Substantia nigra (tissue), 51 donors: ENCODE measurements at places on chromosomes 1 and 21.

GRCh38 chr1:166858726-166859419, 17.2 kb downstream of the TADA1 start:
- peak; percentile 28 for DNase-seq

DNA sequence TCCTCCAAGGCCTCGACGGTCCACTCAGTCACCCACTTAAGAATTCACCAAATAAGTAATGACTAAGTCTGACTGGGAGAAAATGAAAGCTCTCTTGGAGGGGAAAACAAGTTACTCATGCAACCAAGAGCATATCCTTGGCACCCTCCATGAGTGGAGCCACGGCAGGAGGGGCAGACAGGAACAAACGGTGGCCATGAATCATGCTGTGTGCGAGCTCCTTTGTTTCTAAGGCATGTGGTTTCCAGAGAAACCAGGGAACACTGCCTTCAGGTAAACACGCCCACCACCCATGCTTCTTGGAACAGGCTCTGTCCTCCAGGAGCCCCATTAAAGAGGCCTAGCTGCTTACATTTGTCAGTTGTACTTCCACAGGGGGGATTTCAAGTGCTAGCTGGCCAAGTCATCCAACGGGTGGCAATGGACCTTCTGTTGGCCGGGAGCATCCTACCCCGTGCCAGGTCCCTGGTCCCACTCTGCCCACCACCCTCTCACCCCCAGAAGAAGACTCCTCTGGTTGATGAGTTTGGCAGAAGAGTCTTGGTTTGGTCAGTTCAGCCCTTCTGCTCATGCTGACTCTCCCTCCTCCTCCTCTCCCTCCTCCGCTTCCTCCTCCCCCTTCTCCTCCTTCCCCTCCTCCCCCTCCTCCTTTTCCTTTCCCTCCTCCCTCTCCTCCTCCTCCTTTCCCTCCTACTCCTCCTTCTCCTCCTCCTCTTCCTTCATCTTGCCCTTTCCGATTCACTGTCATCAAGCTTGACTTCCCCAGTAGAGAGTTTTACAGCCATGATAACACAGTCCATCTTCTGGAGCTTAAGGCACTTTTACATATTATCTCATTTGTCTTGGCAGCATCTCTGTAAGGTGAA, 107.6 kb downstream of the CCDC185 start:
- DNase-seq: no peak

- DNase-seq: no peak
Measured at GRCh38 chr1:161085165-161085564, 4.2 kb downstream of the NECTIN4 start.

DNA sequence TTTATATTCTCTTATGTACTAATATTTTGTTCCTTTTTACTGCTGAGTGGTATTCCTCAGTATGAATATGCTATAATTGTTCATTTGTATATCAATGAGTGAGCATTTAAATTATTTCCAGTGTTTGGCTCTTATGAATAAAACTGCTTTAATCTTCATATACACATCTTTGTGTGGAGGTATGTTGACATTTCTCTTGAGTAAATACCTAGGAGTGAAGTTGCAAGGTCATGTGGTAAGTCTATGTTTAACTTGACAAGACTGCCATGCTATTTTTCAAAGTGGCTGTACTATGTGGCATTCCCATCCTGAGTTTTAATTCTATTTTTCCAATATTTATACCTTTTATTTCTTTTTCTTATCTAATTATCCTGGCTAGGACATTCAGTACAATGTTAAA, 124.2 kb downstream of the ADSS2 start:
- DNase-seq: no peak

DNA sequence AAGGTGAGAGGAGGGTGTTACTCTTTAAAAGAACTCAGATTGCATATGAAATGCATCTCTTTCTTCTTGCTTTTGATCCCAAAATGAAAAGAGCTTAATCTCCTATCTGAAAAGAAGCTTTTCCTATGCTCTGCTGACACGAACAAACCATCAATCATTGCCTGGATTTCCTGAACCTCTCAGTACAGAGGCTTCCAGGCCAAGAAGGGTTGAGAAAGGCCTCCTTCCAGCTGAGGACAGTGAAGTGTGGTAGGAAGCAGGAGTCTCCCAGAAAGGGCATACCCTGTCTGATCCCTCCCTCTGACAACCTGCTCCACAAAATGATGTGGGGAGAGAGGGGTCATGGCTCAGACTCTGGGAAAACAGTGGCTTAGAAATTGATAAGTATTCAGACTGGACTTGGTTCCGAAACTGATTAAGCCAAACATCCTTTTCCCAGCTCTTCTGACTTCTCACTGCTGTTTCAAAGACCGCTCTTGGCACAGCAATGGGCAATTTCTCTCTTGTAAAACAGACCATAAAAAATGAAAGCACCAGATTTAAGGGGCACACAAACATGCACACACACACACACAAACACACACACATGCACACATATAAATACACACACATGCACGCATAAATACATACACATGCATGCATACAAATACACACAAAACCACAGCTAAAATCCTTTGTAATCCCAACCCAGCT, 310.3 kb downstream of the SIPA1L2 start:
- no peak for DNase-seq

DNA sequence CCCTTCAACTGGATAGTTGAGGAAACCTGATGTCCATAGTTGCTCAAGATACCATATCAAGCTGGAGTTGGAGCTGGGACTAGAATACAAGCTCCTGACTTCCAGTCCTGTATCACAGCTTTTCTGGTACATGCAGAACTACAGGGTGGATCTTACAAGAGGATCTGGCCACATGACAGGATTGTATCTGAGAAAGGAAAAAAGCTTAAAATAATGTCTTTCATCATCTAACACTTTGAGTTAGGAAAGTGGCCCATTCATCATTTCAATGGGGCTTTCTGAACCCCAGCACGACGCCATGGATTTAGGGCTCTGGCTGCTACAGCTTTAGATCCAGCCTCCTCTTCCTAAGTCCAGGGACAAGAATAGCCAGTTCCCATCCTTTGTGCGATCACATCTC, 46.9 kb downstream of the RASSF5 start:
- DNase-seq: no peak

DNA sequence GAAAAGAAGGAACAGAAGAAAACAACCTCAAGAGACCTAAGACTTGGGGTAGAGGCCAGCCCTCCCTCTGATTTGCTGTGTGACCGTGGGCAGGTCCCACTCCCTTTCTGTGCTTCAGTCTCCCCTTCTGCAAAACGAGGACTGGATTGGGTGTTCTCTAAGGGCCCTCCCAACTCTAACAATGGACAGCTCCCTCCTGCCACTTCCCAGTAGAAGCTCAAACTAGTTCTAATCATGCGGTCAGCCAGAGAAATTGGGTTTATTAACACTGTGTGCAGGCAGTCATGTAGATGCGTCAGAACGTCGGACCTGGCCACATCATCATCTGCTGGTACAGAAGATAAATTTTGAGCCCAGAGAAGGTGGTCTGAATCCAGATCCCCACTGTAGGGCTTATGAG, 1.6 kb upstream of the PADI4 start:
- DNase-seq: no peak

DNA sequence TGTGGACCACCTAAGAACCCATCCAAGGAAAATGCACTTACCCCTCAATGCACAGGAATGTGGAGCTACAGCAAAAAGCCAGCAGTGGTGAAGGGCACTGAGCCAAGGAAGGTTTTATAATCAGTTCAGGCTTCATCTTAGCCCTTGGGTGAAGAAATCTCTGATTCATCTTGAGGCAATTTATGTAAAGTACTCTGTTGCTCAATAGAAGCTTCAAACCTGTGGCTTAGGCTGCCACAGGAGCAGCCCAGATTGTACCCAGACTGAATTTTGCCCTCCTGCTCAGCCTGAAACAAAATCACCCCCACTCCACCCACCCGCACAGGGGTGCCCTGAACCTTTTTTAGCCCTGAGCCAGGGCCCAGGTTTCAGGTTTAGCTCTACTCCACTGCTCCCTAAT, at the start of gene S100A12:
Gene S100A12, minus strand, starts transcription at position 111 of the 400 bp plus-strand sequence. CDS start 1,029 bp downstream, outside the sequence.
- DNase-seq: no peak

DNA sequence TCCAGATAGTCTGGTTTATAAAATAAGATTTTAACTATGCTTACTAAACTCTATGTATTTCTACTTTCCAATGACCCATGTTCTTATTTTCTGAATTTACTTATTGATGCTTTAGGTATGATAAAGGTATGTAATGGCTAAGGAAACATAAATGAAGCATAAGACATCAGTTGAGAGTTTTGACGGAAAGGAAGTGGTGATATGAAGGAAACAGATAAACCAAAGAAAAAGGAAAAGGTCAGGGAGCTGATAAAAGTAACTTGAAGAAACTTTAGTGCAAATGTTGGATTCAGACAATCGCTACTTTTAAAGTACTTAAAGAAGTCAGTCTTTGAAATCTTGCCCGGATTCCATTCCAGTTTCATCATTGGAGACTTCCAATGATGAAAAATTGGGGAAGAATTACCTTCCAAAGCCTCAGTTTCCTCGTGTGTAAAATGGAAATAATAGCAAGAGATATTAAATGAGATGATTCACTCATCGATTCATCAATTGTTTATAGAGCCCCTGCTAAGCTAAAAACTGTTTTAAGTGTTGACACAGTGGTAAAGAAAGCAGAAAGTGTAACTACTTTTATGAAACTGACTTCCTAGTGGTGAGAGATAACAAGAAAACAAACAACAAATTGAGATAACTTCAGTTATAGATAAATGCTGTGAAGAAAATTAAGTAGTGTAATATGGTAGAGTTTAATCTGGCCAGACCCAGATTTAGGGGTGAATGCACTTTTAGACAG, 10.6 kb downstream of the PTPRC start:
- no peak for DNase-seq

- DNase-seq: no peak
Measured at GRCh38 chr21:30487336-30487735, at the start of gene KRTAP19-2. Gene KRTAP19-2, minus strand, starts transcription at chr21:30487436. Its CDS starts 88 bp downstream, at chr21:30487348.

GRCh38 chr1:56526571-56527174, 52.7 kb downstream of the PLPP3 start:
- no peak for DNase-seq

DNA sequence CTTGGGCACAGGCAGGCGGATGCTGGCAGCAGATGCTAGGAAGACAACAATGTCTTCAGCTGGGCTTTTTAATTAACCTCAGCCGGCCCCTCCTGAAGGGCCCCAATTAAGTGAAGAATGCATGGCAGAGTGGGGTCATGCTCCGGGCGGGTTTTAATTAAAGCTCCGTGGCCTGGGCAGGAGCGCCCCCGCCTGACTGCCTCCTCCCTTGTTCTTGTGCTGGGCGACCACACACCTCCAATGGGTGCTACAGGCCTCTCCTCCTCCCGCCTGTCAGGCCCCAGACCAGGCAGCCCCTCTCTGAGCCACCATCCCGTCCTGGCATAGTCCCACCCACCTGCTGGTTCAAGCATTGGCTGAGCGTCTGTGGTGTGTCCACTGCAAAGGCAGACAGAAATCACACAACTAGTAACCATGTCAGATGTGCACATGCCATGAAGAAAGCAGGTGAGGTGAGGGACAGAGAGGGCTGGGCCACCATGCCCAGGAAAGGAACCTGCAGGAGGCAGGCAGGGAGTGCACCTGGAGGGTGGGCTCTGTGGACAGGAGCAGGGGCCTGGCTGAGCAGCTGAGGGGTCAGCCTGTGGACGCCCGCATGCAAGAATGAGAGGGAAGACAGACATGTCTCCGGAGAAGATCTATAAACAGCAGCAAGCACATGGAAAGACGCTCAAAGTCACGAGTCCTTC, 8.5 kb upstream of the ARF1 start:
- DNase-seq: no peak

DNA sequence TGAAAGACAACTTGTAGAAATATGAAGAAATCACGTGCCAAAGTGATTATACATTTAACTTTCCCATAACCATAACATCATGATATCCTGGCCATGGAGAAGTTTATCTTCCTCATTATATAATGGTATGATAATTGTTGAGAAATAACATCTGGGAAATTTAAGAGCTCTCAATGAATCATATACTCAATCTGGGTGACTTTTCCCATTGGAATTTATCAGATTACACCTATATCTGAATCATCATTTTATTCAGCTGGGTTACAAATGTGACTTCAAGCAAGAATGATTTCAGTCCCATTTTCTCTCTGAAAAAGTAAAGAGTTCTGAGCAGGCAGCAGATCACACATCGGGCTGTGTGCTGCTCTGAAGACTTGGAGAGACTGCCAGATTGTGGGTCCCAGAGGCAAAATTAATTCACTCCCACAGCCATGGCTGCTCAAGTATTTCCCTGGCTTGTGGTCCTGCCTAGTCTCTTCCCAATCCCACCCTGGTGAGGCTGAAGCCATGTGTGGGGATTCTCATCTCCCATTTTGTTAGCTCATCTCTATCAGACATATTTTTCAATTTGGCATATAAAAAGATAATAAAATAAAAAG, 278.0 kb downstream of the MRPL39 start:
- DNase-seq: no peak

DNA sequence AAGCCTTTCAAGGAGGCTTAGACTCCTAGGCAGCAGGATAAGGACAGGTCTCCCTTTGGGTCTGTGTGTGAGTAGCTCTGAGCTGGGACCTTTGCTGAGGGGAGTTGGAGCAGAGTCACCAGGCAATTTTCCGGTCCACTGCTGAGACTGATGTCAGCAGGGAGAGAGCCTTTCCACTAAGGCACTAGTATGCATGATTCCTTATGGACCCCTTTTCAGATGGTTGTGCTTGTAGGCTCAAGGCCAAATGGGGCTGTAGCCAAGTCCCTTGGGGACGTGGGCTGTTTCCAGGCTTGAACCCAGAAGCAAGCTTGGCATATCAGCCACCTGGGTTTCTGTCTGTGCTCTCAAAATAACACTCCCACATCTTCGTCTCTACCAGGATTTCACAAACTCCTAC, 73.0 kb downstream of the CCDC18 start:
- no peak for DNase-seq

DNA sequence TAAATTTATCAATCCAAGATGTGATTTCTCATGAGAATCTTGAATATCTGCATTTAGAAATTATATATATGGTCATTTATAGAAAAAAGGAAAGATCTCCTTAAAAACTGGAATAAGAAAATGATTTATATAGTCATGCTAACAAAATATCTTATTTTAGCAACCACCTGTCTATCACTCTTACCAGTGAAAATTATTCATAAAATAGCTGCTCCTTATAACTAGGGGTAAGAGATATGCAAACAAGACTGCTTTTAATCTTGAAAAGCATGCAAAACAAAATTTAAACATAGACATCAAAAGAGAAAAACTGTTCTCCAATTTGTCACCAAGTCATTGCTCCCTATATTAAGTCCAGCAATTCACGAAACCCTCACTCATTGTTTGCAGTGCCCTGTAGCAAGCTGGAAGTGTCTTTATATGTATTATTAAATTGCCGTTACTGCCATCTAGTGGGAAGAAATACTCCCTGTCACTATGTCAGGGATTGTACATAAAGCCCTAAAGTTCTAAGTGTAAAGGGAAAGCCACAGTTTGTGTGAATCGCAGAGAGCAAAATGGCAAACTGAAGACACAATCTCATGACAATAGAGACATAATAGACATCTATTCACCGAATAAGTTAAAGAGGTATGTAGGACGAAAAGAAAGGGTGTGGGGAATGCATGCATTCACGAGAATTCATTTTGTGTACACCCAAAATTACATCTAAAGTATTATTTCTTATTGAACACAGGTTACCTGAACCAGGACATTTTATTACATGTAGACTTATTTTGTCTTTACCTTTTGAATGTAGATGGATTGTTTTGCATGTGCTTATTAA, 600.5 kb downstream of the USP25 start:
- no peak for DNase-seq
